ENCODE measurements at places on chromosomes 3 and 15. TPM values are rescaled to one million over a fixed set of nuclear protein-coding genes. Genes with fewer than 3 reads are reported as not detected.

GRCh38 chr15:74870436-74871215 is 2.5 kb downstream of the SCAMP2 start:
- no peak for DNase-seq

DNA sequence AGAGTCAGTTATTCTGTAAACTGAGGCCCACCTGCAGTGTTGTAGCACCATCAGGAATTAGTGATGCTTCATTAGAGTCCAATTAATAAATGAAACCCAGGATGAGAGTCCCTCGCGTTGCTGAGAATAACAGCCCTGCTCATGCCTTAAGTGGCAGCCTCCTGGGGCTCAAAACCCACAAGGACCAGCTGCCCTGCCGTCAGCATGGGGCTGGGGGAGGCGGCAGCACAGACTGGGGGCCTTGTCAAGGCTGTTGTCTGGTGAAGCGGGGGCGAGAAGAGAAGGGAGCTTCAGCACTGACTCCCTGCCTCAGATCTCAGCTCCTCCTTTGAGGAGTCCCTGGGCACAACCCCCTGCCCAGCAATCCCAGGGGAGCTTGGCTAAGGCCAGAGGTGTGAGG is 21.0 kb downstream of the CCDC33 start:
- DNase-seq = no peak

GRCh38 chr3:185649414-185649813 is 63.3 kb downstream of the SENP2 start:
- DNase-seq = no peak

Gene LRRC31
- total RNA-seq = 2.9 TPM

DNA sequence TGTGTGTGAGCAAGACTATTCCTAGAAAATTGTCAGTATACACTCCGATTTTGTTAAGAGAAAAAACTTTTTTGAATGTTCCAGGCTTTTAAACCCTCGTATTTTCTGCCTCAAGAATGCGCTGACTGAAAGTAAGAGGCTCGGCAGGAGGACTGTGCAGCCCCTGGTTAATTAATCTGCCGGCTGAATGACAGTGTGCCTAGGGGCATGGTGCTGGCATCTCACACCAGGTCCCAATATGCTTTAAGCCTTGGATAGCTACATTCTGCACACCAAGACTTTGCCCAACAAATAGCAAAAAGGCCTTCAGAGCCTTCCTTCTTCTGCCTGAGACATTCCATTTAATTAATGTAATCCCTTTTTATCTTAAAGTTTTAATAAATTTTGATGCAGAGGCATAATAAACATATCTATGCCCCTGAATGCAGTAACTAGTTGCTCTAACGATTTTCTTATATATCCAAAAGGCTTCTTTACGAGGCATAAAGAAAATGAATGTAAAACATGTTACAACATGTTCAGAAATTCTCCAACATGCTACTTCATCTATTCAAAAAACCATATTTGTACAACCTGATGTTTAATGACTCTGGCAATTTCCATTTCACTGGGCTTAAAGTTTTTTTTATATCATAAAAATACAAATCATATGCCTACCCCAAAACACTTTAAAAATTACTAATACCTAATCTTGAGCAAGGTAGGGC is 37.9 kb downstream of the DPH6 start:
- DNase-seq = no peak

DNA sequence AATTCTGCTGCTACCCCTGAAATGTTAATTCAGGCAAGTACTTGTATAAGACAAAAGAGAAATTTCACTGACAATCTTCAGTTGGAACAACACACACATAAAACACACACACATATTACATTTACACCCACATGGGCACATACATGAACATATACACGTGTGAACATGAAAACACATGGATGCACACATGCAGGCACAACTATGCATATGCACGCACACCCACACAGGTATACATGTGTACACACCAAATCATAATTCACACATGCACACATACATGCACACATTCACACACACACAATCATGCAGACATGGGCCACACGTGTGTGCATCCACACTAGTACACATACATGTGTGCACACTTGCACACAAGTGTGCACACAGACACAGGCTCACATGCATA is 277.8 kb downstream of the OCA2 start:
- DNase-seq = no peak

DNA sequence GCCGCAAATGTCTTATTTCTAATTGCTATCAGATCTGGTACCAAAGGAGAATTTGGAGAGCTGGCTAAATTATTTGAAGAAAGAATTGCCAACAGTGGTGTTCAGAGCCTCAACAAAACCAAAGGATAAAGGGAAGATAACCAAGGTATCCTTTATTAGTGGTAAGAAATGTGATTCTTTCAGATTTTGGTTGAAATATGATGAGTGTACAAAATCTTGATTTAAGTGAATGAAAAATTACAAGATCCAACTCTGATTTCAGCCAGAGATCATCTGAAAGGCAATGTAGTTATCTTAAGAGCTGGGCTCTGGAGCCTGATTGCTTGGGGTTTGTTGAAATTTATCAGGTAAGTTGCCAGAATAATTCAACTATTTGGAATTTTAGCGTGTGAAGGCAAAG is 4.7 kb downstream of the GNL3 start:
- DNase-seq = no peak

- DNase-seq = no peak
These were observed 50.2 kb downstream of the RAD54L2 start for GRCh38 chr3:51588724-51589123.

Gene MGA
- 39.4 TPM for total RNA-seq

DNA sequence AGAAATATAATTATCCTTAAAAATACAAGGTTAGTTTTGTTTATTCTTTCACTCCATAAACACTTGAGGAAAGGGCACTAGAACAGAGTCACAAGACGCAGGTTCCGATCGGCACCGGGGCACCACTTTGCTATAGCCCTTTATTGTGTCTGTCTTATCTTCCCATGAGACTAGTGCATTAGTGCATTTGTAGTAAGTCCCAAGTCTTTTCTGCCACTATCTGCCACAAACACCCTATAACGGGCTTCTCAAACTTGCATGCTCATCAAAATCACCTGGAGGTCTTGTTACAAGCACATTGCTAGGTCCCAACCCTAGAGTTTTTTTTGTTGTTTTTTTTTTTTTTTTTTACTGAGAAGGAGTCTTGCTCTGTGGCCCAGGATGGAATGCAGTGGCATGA is 213.1 kb downstream of the FOXP1 start:
- no peak for DNase-seq

DNA sequence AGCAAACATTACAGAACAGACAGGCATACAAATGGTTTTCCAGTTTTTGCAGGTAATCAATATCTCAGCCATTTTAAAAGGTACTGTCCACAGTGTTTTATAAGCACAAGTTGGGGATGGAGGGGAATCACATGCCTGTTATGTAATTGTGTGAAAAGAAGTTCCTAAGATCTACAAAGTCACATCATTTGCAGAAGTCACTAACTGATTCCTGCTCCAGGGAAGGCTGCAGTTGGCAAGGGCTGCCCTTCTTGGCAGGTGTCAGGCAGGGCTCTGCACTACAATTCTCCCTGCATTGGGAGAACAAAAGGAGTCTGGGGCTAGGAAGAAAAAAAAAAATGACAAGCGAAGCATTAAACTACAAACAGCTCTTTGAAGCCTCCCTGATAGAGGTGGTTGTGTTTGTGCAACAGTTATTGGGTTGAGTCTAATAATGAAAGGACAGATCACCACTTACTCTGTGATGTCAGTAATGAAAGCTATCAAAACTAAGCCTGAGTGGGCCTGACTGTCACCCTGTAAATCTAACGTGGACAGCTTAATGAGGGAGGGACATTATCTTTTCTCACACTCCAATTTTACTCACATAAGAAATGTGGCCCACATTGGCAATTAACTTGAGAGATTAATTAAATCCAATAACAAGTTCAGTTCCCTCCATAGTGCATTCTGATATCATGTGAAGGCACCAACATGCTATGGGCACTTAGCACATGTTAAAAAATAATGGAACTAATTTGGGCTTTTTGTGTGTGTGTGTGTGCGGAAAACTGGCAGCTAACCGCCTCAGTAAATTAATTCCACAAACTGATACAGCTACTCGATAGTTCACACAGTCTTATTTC is 242.9 kb downstream of the FHIT start:
- no peak for DNase-seq

GRCh38 chr3:127732303-127732702 is 59.6 kb downstream of the ABTB1 start:
- DNase-seq = no peak

- DNase-seq = no peak
These were observed 154.9 kb downstream of the WNT5A start for GRCh38 chr3:55332176-55332575.

GRCh38 chr15:40343512-40343911 is 2.8 kb upstream of the CCDC9B start:
- DNase-seq = no peak

Gene NUP210
- total RNA-seq = 12.1 TPM

Gene CALML4
- 49.2 TPM for total RNA-seq

DNA sequence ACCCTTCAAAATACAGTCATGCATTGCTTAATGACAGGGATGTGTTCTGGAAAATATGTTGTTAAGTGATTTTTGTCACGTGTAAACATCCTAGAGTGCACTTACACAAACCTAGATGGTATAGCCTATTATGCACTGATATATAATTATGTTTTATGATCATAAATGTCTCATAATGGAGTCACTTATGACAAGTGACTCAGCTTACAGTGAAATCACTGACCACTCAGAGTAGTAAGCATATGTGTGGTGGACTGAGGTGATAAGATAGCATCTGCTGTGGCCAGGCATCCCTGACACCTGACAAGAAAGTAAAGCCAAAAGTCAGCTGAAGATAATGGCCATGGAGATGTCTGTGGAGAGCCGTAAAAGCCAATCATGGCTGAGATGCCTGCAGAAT is 5.4 kb downstream of the ACAD11 start:
- no peak for DNase-seq

DNA sequence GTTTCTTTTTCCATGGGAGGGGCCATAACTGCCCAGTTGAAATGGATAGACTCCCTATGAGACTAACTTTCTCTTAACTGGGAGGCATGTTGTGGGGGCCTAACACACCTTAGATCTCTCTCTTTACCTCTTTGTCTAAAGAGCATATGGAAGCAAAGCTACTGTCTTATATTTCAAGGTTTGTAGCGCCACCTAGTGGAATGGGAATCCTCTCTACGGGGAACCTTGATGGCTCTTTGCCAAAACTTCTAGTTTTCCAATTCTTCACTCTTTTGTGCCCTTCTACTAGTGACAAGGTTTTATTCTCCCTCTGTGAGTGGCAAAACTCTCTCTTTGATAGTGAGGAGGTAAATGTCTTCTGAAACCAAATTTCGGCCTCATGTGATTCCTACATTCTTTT is 1030.4 kb upstream of the CADM2 start:
- DNase-seq = no peak

DNA sequence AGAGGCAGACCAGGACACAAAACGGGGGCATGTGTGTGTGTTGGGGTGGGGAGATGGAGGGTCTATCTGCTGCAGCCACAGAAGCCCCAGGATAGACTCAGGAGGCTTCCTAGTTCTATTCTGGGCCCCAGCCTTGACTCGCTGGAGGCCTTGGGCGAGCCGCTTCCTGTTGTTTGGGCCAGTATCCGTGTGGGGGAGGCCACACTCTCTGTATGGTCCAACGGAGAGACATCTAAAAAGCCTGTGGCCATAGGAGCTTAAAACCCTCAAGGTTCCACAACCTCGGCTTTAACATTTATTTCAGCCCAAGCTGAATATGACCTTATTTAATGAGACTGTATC is 32.8 kb downstream of the POC1A start:
- peak; percentile 28 for DNase-seq

- DNase-seq = no peak
These were observed 76.2 kb downstream of the PCCB start for GRCh38 chr3:136326316-136326715.

Gene GOLGA8G
- total RNA-seq = not detected

Gene GNB4
- 14.5 TPM for total RNA-seq

DNA sequence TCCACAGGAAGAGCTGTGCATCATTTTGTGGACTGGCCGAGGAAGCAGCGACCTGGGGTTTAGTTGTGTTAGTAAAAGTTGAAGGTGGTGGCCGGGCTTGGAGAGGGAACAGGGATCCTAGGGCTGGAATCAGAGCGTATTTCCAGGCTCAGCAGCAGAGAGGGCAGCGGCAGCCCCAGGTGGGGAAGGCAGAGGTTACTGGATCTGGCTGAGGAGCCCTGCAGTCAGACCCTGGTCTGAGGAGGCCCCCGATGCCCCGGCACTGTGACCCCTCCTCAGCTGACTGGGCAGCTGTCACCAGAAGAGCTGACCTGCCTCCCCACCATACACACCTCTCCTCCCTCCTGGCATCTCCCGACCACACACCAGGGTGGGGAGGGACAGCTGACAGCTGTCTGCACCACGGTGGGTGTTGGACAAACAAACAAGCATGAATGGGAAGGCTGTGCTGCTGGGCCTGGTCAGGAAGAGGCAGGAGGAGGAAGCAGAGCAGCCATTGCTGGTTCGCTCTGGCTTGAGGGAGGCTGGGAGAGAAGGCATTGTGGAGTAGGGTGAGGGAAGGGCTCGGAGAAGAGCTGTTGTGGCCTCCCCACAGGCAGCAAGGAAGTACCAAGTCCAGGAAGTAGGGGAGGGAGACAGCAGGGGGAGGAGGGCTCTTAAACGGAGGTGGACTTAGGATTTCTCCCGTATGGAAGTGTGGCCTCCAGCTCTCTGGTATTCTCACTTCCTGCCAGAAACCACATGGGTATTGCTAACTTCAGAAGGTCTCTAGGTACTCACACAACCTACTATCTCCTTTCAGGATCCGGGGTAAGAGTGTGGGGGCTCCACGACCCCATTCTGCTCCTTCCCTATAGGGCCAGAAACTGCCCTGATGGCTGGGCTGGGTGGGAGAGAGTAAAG is 49.5 kb upstream of the HACD2 start:
- no peak for DNase-seq

DNA sequence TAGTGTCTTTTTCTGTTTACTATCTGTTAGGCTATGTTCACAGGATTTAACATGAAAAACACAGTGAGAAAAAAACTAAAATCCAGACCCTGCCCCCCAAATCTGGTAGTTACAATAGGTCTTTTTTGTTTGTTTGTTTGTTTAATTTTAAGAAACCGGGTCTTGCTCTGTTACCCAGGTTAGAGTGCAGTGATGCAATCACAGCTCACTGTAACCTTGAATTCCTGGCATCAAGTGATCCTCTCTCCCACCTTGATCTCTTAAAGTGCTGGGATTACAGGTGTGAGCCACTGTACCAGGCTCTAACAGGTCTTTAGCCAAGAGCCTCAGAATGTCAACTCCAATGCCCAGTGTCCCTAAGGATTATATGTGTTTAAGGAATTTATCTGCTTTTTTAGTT is 88.0 kb upstream of the GOLIM4 start:
- no peak for DNase-seq

DNA sequence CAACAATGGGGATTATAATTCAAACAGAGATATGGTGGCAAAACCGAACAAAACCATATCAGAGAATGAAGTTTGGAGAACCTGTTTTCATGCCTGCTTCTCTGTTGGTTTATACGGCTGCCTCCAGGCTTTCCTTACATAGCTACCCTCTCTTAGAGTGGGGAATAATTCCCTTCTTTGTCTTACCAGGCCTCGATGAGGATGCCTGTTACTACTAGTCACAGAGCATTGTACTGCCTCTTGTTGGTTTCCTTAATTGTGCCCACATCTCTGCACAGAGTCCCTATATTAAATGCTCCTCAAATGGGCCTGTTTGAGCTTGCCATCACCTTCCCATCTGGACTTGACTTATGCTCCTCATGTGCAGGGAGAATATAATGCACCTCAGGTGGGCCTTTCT is 92.9 kb downstream of the NCEH1 start:
- no peak for DNase-seq

- DNase-seq = no peak
These were observed 50.6 kb downstream of the CMSS1 start for GRCh38 chr3:99868311-99868646.

Gene ULK4
- 9.8 TPM for total RNA-seq

Data from mucosa of gallbladder (tissue), 1 donor.